Vagina (tissue), 2 donors: ENCODE measurements at places on chromosomes 7 and 10.

DNA sequence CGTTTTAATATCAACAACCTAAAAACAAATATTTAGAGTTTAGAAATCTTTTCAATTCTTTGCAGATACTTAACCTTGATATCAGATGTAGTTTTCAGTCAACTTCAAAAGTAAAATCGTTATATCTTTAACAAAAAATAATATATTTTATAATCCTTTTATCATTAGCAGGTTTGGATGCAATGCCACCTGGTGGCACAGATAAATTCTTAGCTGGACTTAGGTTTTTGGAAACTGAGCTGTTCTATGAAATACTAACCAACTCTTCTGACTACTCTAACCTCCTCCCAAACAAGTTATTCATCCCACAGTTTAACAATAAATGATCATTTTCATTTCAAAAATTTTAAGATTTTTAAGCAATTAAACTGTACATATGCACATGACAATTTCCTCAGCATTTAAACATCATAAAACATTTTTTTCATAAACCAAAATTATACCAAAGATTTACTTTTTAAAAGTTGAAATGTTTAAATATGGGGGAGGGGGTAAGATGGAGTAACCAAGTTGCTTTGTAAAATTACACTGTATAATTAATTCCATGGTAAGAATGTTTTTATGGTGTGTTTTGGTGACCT is 56.9 kb downstream of the HIBADH start:
- DNase-seq: no peak

GRCh38 chr10:63480237-63480636 is 14.5 kb upstream of the JMJD1C start:
- no peak for DNase-seq

GRCh38 chr10:118310822-118311221 is 31.3 kb downstream of the FAM204A start:
- DNase-seq: no peak

DNA sequence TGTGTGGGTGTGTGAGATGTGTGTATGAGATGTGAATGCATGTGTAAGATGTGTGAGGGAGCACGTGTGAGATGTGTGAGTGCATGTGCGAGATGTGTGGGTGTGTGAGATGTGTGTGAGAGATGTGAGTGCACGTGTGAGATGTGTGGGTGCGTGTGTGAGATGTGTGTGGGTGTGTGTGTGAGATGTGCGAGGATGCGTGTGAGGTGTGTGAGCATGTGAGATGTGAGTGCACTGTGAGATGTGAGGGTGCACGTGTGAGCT is 31.0 kb downstream of the PPIF start:
- peak; percentile 81 for DNase-seq

GRCh38 chr7:22364900-22365299 is 7.9 kb upstream of the RAPGEF5 start:
- DNase-seq: no peak

GRCh38 chr7:117830422-117830954 is 42.8 kb downstream of the CTTNBP2 start:
- DNase-seq: no peak

GRCh38 chr7:47779341-47779771 is 168.9 kb downstream of the PKD1L1 start:
- no peak for DNase-seq

DNA sequence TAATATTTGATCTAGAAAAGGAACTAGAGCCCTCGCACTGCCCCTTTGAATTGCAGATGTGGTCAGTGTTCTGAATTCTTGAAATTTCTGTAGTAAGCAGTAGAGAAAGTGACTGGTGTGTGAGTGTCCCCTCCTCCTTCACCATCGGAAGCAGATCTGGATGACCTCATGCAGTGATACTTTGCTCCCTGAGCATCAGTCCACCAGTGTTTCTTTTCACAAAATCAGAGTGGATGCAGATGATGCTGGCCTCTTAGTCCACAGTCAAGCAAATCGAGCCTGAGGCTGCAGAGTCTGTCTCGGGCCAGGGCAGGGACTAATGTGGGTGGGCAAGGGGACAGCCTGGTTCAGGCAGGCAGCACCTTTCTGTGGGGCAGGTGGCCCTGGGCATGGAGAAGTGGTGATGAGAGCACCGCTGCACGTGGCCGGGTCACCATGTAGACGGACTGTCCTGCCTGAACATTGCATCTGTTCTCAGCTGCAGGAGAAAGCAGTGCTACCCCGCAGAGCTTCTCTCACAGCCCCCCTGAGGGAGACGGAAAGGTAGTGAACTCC is 5.4 kb downstream of the INSIG1 start:
- DNase-seq: no peak

DNA sequence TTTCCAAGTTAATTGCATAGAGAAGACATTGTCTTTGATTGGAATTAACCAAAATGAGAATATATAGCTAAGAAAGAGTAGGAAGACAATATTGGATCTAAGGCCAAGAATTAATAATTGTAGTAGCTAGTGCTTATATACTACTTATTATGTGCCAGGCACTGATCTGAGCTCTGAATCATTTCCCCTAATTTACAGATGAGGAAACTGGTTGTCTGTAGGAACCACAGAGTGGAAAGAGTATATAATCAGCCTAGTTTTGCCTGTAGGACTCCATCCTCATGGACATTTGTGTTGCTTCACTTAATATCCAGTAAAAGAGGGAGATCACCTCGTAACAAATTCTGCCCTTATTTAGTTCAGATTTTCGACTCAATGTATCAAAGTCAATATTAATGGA is 127.9 kb downstream of the ARID5B start:
- DNase-seq: no peak

DNA sequence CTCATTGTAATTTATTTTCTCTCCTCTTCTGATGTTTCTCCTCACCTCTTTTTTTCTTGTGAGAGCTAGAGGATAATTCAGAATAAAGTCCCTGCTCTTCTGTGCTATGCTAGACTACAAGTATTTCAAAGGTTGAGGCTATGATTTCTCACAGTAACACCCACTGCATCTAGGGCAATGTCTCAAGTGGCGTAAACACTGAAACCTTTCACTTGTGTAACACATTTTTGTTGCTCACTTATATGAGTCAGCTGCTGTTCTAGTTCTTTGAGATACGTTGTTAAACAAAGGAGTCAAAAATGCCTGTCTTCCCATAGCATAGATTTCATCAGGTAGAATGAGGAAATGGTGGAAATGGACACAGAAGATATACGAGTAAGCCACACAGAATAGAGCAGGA is 305.1 kb upstream of the PITRM1 start:
- no peak for DNase-seq

- no peak for DNase-seq
Measured at GRCh38 chr10:121267236-121268003, 330.8 kb downstream of the FGFR2 start.

- no peak for DNase-seq
Measured at GRCh38 chr10:451021-451471, 238.4 kb downstream of the DIP2C start.

DNA sequence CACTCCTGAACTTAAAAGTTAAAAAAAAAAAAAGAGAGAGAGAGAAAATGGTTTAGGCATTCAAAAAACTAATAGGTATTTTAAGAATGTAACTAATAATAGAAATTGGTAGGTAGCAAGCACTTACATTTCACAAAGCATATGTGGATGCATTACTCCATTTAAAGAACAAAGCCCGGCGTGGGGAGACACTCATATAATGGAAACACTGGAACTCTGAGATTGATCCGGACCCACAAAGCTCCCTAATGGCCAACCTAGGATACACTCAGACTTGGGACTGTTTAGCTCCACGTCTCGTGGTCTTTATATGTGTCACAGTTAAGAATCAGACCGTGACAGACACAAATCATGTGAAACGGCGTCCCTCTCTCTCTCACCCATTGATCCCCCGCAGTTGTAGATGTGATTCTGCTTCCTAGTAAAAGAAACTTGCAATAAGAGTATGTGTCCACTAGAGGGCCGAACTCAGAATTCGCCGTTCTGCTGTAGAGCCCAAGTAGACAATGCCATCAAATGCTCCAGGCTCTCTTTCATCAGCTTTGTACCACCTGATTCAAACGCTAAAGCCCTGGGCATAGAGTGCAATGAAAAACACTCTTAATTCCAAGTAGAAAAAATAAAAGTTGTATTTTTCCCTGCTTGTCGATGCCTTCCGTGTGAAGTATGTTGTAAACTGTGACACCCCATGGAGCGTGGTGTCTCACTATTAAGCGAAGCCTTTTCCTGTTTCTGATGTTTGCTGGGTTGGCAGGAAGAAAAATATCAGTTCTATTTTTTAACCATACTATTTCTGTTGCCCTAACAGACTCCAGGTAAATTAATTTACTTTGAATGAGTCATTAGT is 429.0 kb upstream of the MTPN start:
- no peak for DNase-seq

DNA sequence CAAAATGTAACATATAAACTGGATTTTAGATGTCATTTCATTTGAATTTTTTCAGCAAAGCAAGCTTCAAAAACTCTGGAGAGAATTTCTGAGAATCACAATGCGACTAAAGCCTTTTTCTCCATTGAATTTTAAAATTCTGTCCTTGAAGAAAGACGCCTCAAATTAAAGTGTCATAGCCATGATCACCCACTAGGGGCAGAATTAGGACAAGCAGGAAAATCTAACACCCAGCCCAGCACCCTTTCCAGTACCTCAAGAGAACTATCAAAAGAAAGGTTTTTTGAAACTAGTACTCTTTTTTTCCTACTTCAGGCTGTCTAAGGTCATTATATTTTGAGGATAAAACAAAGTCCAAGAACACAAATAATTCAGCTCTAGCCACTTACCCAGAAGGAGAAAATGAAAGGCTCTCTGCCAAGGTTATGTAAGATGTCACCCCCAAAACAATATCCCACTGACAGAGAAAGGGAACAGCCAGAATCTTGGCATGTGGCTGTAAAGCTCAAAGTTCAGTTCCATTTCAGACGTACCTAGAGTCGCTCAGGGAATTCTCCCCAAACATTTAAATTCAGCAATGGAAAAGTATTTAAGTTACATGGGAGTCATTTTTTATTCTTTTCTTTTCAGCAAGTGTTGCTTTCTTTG is 299.4 kb downstream of the SNX13 start:
- DNase-seq: no peak
